ENCODE measurements at places on chromosomes 2 and 18.

DNA sequence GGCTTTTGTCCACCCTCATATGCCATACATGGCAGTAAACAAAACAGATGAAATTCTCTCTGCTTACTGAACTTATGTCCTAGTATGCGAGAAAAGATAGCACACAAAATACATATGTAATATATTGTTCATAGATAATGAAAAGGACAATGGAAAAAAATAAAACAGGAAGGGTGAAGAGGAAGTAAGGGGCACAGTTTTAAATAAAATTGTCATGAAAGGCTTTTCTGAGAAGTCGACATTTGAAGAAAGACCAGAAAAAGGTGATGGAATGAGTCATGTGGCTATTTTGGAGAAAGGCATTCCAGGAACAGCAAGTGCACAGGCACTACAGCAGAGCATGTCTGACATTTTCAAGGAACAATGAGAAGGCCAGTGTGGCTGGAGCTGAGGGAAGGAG is 56.4 kb downstream of the KCNH7 start:
- no peaks in the 10 kb centered on the region for H3K27me3 ChIP-seq
- no peak for DNase-seq
- no peak overlapping the region for H3K4me3 ChIP-seq
- H3K4me1 ChIP-seq, result no peaks in the 10 kb centered on the region
- H3K36me3 ChIP-seq, result no peaks in the 10 kb centered on the region
- H3K27ac ChIP-seq, result no peak overlapping the region

DNA sequence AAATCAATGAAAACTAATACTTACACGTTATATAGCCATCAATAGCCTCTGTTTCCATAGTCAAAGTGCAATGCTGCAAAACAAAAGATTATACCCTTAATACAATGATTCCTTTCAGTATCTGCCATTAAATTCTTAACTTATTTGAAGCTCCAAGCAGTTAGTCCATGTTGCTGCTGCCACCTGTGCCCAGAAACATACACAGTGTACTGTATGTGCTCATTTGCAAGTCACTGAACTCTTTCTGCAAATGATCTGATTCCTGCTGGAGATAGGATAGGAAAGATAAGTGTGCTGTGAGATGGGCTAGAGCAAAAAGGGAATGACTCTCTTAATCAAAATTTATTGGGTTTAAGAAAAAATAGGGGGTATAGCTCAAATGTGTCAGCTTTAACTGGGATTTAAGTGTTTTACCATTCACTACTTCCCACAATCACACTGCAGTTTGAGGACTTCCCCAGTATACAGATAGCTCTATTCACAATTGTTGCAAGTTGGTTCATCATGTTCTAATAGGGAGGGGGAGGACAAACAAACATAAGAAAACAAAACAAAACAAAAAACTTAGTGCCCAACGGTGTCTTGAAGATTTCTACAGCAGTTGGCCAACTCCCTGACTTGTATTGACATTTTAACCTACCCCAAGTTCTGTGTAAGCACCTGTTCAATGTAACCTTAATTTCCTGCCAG is 2.7 kb downstream of the IKZF2 start:
- H3K36me3 ChIP-seq, result peaks cover 2% of the 10 kb centered on the region
- peaks cover 45% of the 10 kb centered on the region for H3K4me1 ChIP-seq
- peaks cover 46% of the 10 kb centered on the region for H3K27me3 ChIP-seq
- peak overlapping the region; percentile 86 for H3K27ac ChIP-seq
- DNase-seq, result no peak
- H3K4me3 ChIP-seq, result peak overlapping the region; percentile 87

GRCh38 chr18:75307530-75307929 is 96.9 kb downstream of the TSHZ1 start:
- H3K27ac ChIP-seq, result no peak overlapping the region
- no peaks in the 10 kb centered on the region for H3K36me3 ChIP-seq
- H3K4me3 ChIP-seq, result no peak overlapping the region
- H3K4me1 ChIP-seq, result no peaks in the 10 kb centered on the region
- no peaks in the 10 kb centered on the region for H3K27me3 ChIP-seq

- H3K27me3 ChIP-seq, result no peaks in the 10 kb centered on the region
- H3K36me3 ChIP-seq, result no peaks in the 10 kb centered on the region
- H3K4me3 ChIP-seq, result no peak overlapping the region
- DNase-seq, result peak; percentile 70
- no peak overlapping the region for H3K27ac ChIP-seq
Measured at GRCh38 chr2:46062637-46063412, 234.4 kb upstream of the EPAS1 start.

GRCh38 chr2:237421542-237422116 is 7.7 kb upstream of the COL6A3 start:
- H3K27me3 ChIP-seq, result no peaks in the 10 kb centered on the region
- DNase-seq, result peak; percentile 89
- H3K4me1 ChIP-seq, result peaks cover 45% of the 10 kb centered on the region
- peak overlapping the region; percentile 51 for H3K4me3 ChIP-seq

DNA sequence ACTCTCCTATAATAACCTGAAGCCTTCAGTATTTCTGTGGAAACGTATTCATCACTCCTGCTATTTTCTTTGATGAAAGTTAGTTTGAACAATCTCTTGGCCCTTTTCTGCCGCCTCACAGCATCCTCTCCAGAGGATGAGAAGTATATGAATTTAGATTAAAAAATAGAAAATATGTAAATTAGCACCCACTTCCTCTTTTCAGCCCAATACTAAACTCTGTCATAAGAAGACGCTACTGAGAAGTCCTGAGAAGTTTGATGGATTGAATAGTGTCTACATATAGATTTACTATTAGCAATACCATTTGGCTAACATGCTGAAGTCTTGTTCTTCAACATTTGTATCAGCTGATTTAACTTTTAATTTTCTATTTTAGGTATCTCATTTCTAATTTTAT is 526.4 kb upstream of the SPHKAP start:
- no peak for DNase-seq
- H3K4me3 ChIP-seq, result no peak overlapping the region
- no peaks in the 10 kb centered on the region for H3K27me3 ChIP-seq
- no peaks in the 10 kb centered on the region for H3K4me1 ChIP-seq
- no peaks in the 10 kb centered on the region for H3K36me3 ChIP-seq
- no peak overlapping the region for H3K27ac ChIP-seq

All from activated T-cell treated with anti-CD3 and anti-CD28 coated beads, Interleukin-2, amount 50 U/mL, for 24 hours (primary cell).